ENCODE measurements at places on chromosomes 4 and X. TPM values are rescaled to one million over a fixed set of nuclear protein-coding genes. Genes with fewer than 3 reads are reported as not detected.

GRCh38 chrX:7088968-7089615 is 58.4 kb upstream of the STS start:
- no peak overlapping the region for H3K4me3 ChIP-seq
- no peaks in the 10 kb centered on the region for H3K36me3 ChIP-seq
- H3K27me3 ChIP-seq, result no peaks in the 10 kb centered on the region
- no peak overlapping the region for H3K27ac ChIP-seq

ASB5 gene
- total RNA-seq, result 0.43 TPM

DNA sequence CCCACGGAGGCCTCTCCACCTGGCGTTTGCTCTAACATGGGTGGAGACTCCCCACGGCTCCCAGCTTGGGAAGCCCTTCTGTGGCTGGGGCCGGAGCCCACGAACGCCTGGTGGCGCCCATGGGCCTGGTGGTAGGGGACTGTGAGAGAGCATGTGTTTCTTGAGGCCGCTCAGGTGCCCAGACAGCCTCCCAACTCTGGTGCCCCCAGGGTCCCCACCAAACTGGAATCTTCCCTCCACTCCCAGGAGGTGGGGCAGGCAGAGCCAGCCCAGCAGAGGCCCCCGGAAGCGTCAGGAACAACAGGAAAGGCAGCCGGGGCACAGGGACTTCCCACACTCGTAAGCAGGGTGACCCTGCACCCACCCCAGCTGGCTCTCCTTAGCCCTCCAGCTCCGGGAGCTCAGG is 33.3 kb upstream of the FGFR3 start:
- no peak overlapping the region for H3K27ac ChIP-seq
- no peaks in the 10 kb centered on the region for H3K4me1 ChIP-seq
- no peaks in the 10 kb centered on the region for H3K36me3 ChIP-seq
- DNase-seq, result no peak
- no peaks in the 10 kb centered on the region for H3K27me3 ChIP-seq

- no peak overlapping the region for H3K4me3 ChIP-seq
- H3K36me3 ChIP-seq, result no peaks in the 10 kb centered on the region
- H3K27me3 ChIP-seq, result no peaks in the 10 kb centered on the region
- no peaks in the 10 kb centered on the region for H3K4me1 ChIP-seq
- no peak overlapping the region for H3K27ac ChIP-seq
Measured at GRCh38 chrX:5220421-5220820, 1008.2 kb downstream of the NLGN4X start.

HTN1 gene
- total RNA-seq, result not detected

HGFAC gene
- 0.52 TPM for total RNA-seq

- no peak overlapping the region for H3K27ac ChIP-seq
- H3K4me1 ChIP-seq, result no peaks in the 10 kb centered on the region
- DNase-seq, result no peak
- peaks cover 9% of the 10 kb centered on the region for H3K27me3 ChIP-seq
- no peaks in the 10 kb centered on the region for H3K36me3 ChIP-seq
Measured at GRCh38 chr4:16007471-16008095, 44.6 kb upstream of the FGFBP2 start.

PHKA1 gene
- total RNA-seq, result 7.5 TPM
